ENCODE measurements at places on chromosomes 1 and 21.

DNA sequence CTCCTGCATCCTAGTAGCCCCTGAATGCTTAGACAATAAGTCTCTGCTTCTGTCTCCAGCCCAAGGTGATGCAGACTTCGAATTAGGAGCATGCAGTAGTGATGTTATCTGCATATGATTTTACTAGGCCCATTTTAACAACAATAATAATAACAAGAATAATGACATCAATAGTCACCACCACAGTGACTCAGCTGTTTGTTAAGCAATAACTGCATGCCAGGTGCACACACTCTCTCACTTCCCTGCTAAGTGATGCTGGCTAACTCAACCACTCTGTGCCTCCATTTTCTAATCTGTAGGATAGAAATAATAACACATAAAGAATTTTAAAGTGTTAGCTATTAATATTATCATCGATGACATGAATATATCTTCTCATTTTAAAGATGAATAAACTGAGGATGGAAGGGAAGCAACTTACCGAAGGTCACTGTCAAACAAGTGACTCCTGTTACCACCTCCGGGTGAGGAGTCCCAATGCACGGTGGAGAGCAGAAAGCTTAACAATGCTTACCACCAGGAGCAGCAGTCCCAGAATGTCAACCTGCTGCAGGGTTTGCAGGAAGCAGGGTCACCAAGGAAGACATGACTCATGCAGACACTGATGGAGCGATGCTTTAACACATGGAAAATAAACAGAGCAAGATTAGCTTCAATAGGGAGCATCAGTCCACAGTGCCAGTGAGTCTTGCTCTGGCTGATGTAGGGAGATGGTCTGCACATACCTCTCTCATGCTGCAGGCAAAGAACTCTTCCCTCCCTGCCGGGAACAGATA, 290.2 kb downstream of the SPATA17 start:
- no peak for DNase-seq

GRCh38 chr1:200131551-200132125, 104.1 kb downstream of the NR5A2 start:
- no peak for DNase-seq

- DNase-seq = peak; percentile 77
These were observed 50.4 kb downstream of the TENT5C start for GRCh38 chr1:117656202-117656641.

GRCh38 chr1:113811156-113811887, 954 bp downstream of the RSBN1 start:
- DNase-seq = peak; percentile 19
